Erythroblast (primary cell): ENCODE measurements at places on chromosomes 4 and X.

DNA sequence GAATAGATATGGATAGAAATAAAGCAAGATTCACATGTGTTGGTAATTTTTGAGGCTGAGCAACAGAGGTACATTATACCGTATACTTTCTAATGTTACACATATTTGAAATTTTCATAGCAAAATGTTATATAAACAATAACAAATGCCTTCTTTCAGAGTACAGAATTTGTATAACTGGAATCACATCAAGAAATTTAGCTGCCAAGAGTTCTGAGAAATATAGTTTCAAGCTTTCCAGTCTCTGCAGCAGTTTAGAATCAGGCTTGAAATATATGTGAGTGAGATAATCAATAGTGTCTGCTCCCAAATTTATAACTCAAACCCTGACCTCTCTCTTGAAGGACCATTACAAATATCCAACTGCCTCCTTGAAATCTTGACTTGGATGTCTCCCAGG lies 23.8 kb downstream of the FAM184B start:
- DNase-seq, result no peak

DNA sequence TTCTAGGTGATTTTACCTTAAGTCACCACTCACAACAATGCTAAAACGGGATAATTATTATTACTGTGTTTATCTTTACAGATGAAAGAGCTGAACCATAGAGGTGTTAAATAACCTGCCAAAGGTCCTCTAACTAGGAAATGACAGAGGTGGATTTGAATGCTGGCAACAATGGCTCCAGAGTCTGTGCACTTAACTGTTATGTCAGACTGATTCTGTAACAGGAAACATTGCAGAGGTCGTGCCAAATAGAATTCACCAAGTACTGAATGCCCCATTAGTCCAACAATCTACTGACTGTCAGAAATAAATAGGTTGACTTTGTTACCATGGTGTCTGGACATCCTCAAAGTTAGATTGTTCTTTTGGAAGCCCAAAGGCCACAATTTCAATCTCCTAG lies 20.9 kb upstream of the USP27X start:
- DNase-seq, result no peak

DNA sequence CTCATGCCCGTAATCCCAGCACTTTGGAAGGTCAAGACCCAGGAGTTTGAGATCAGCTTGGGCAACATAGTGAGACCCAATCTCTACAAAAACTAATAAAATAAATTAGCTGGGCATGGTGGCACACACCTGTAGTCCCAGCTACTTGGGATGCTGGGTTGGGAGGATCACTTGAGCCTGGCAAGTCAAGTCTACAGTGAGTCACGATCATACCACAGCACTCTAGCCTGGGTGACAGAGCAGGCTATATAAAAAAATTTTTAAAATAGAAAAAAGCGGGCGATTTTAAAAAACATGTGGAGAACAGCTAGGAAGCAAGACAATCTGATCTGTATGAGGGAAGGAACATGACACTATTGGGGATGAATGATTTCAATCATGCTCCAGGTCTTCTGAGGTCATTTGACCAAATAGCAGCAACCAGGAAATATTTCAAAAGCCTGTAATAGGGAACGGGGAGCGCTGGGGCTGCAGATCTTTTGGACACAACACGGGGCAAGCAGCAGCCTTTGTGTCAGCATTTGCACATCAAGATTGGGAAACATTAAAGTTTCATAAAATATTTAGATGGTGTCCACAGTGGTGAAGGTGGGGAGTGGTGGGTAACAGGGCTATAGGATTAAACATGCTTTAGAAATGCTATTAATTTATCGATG lies 48.3 kb upstream of the GUCY1A1 start:
- DNase-seq, result no peak

DNA sequence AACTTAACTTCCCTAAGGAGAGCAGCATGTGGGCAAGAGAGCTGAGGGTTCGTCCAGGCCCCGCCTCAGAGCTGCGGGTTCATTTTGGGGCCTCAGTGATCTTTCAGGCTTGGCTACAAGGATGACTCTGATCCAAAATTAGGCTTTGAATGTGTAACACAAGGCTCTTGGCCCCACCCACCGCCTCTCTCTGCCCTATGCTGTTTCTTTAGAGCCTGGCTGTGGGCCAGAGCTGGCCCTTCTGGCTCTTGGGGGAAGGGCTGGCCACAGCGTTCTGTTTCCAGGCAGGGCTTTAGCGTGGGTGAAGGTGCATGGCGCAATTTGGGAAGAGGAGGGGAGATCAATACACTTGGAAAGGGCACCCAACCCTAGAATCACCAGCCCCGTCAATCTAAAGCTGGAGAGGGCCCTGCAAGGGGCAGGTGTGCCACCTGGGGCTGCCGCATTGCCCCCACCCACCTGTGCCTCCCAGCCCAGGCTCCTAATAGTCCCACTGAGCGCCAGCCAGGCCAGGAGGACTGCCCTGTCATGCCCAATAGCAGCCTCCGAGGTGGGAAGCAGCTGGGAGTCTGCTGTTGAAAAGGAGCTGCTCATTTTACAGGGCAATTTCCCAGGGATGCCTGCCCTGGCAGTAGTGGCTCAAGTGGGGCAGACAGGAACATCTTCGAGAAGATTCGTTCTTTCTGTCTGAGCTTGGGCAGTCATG lies 84.5 kb upstream of the MAML3 start:
- peak; percentile 29 for DNase-seq

DNA sequence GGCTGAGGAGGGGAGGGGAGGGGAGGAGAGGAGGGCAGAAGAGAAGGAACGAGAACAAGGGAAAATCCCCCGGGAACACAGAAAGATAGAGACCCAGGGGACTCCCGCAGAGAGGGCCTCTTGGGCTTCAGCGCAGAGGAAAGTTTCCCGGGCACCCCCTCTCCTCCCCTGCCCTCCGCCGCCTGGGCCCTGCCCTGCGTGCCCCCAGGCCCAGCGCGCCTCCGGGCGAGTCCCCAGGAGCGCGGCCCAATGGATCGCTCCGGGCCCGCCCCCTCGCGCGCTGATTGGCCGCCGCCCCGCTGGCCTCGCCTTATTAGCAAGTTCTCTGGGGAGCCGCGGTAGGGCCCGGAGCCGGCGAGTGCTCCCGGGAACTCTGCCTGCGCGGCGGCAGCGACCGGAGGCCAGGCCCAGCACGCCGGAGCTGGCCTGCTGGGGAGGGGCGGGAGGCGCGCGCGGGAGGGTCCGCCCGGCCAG lies at the start of gene MSX1:
TSS of gene MSX1 (plus strand) at position 341 of the 474 bp plus-strand sequence. CDS start 235 bp downstream, outside the sequence.
- DNase-seq, result peak; percentile 60

GRCh38 chr4:182293691-182294255 lies 50.6 kb downstream of the TENM3 start:
- DNase-seq, result no peak

DNA sequence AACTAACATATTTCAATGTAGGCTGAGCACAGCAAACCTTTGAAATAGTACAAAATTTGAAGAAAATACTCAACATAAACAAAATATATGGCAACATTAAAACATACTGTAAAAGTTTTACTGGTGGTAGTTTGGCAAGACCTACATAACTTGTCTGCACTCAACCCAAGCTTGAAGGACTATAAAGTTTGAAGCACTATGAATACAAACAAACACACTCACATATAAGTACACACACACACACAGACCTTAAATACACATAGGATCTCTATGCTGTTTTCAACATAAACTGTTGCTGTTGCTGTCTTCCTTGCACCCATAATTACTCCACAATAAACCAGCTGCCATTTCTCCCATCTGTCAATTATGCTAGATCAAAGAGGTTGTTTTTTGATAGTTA lies 589.6 kb downstream of the IL15 start:
- DNase-seq, result no peak

DNA sequence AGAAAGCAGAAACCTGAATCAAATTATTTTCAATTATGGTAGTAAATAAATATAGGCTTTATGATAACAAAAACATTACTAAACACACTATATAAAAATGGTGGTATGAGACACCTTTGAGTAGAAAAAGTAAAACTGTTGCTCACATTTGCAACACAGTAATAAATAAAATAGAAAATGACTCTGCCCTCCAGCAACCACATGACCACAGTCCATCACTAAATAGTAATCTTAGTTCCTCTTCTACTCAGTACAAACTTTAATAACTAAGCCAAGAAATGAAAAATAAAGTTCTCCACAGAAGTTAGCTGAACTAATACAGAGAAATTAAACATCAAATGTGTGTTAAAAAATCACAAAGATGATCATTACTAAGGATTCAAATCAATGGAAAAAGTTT lies 108.5 kb downstream of the ADGRA3 start:
- DNase-seq, result no peak

GRCh38 chrX:20499763-20500162 lies 233.1 kb upstream of the RPS6KA3 start:
- DNase-seq, result no peak

GRCh38 chr4:139720806-139721205 lies 55.2 kb downstream of the MGST2 start:
- DNase-seq, result no peak

- DNase-seq, result no peak
These were observed 130.9 kb downstream of the RELL1 start for GRCh38 chr4:37555322-37555721.

DNA sequence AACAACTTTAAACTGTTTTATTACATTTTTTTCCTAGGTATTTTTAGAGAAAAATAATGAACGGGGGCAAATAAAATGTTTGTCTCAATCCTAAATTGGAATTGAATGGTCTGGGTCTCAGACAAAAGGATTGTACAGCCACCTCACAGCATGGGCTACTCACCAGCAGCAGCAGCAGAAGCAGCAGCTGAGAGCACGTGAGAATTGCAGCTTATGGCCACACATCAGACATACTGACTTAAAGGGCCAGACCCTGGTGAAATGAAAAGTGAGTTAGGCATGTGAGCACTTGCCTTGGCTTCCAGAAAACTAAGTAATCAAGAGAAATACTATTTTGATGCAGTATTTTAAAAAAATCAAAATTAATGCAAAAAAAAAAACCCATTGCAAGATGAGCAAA lies 56.6 kb downstream of the AASDH start:
- no peak for DNase-seq

GRCh38 chr4:83285055-83285407 lies 433 bp upstream of the COQ2 start:
- DNase-seq, result peak; percentile 82

- DNase-seq, result no peak
These were observed 67.8 kb upstream of the ETNPPL start for GRCh38 chr4:108830509-108831244.

DNA sequence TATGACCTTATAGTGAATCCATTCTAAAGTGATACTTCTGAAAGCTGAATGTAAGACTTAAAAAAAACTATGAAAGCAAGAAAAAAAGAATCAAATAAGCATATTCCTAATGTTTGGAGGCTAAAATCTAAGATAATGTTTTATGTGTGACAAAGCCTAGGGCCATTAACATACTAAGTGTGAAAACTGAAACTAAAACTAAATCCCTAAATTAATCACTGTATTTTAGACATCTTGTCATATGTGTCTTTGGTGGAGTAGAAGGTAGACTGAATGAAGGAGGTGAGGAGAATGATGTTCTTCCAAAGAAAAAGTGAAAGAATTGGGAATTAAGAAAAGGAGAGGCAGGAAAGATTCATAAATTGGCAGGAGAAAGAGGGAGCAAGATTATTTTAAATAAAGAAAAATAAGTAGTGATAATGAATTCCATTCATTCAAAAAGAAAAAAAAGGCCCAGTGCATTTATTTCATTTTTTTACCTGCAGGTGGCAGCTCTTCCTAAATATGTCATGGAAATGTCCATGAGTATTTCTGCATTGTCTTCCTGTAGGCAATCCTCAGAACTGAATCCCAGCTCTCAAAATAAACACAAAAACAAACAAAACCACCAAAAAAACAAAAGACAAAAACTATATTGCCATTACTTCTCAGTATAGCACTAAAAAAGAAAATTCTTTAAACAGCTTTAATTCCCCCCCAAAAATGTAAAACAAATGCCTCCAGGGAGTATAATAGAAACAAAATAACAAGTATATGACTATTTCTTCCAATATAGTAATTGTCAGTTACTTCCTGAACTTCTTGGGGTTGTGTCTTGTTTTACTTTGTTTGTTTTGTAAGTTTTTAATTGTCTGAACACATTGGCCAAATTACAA lies 17.0 kb upstream of the AP1AR start:
- DNase-seq, result peak; percentile 26

GRCh38 chr4:138677748-138678147 lies 337.8 kb upstream of the NOCT start:
- DNase-seq, result no peak

GRCh38 chrX:3763111-3763510 lies 49.7 kb upstream of the PRKX start:
- DNase-seq, result no peak

DNA sequence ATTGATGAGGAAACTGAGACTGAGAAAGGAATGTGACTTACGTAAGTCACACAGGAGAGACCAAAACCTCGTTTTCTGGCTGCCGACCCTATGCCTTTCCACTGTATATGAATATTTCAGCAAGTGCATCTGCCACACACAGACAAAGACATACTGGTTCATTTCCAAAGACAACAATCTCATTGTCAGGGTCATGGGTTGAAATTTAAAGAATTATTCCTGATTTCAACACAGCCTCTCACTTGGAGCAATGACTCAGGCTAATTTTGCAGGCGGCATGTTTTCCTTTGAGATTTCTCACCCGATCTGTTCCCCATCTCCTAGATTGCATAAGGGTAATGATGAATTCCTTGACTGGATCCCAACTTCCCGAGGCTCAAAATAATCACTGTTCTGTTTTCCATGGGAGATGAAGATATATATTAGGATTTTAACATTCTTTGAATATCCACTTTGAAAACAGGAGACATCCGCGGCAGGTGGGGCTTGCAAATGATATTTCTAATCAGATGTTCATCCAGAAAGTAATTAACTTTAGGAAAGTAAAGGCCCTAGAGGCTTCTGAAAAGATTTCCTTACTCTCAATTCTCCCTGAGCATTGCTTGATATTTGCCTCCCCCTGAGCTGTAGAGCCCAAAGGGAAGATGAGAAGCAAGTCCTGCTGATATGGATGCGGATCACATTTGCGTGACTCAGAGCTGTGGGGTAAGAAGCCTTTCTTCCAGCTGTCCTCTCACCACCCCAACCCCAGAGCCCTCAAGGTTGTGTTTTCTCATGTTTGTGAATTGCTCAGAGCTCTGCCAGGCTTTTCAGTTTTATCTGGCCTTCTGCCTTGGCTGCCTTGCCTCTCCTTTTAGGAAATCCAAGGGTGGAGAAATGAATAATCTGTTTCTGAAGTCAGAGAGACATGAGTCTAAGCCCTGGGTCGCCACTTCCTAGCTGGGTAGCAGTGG lies 361.1 kb upstream of the BOD1L1 start:
- no peak for DNase-seq

GRCh38 chr4:145285928-145286327 lies 105.5 kb upstream of the OTUD4 start:
- no peak for DNase-seq
